ENCODE measurements at places on chromosomes 16 and 17.

DNA sequence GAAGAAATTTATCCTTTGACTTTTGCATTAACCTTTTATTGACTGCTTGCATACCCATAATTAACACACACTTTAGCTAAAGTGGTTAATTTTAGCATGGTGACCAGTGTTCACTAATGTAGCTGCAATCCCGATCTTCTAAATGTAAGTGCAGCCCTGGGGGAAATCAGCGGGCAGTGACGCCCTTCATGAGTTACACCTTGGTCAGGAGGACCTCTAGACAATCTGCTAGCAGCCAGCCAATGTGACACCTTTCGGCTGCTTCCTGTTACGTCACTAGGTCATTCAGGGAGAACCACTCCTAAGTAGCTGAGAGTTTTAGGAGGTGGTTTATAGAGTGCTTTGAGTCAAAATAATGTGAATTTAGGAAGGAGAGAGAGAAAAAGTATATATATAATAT is 180.5 kb downstream of the IRX3 start:
- no peak for DNase-seq

DNA sequence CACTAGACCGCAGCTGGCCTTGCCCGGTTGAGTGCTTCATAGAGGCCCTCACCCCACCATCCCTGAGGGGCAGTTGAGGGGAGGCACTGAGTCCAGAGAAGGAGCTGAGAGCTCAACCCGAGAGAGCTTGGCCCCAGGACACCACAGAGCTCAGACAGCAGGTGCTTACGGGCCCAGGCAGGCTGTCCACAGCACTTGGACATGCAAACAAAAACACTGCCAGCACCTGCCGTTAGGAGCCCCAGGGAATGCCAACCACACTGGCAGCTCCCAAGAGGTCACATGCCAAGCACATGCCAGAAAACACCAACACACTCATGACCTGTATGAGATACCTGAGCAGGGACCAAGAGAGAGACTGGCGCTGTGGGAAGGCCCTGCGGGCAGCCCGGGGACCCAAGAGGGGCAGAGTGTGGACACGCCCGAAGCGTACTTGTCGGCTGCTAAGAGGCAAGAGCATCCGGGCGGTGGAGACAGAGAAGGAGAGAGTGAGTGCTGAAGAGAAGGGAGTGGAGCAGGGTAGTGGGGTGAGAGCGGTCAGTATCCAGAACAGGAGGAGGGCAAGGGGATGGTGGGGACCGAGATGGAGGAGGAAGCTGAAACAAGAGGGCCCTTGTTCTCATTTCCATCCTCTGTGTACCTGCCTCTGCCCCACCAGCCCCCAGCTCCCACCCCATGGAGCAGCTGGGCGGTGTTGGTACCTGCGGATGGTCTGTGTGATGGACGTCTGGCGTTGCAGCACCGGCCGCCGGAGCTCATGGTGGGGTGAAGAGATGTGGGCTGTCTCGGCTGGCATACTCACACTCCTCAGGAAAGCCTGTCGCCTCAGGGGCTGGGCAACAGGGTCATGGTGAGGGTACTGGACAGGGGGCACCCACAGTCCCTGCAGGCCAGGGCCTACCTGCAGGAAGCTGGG is 8.2 kb downstream of the RHBDF1 start:
- no peak for DNase-seq

DNA sequence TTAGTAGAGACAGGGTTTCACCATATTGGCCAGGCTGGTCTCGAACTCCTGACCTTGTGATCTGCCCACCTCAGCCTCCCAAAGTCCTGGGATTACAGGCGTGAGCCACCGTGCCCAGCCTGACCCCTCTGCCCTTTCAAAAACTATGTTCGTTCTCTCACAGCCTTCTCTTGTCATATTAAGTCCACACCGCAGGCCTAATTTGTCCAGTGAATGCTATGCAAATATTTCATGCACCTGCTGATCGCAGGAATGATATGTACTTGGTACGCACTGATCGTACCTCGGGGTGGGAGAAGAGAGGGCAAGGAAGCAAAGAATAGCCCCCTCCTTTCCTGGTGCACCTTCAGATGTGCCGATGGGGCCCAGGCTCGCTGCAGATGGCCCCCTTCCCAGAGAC is 3.0 kb upstream of the BIRC5 start:
- no peak for DNase-seq

- no peak for DNase-seq
Observed at GRCh38 chr16:17371299-17371698, 99.5 kb downstream of the XYLT1 start.

DNA sequence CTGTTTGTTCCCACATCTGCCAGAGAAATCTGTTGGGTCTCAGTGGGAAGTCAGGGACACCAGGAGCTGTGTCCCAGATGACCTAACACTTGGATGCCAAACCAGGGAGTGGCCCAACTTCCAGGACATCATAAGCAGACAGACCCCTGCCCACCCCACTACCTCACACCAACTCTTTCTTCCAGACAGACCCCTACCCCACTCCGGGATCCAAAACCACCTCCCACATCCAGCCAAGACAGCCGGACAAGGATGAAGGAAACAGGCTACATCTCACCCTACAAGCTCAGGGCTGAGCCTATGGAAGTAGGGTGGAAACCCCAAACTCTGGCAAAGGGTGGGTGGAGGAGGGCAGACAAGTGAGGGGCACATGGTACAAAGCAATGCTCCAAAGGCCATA is 3.6 kb downstream of the HDAC5 start:
- no peak for DNase-seq

- no peak for DNase-seq
Observed at GRCh38 chr17:42409523-42410318, 13.3 kb downstream of the CAVIN1 start.

DNA sequence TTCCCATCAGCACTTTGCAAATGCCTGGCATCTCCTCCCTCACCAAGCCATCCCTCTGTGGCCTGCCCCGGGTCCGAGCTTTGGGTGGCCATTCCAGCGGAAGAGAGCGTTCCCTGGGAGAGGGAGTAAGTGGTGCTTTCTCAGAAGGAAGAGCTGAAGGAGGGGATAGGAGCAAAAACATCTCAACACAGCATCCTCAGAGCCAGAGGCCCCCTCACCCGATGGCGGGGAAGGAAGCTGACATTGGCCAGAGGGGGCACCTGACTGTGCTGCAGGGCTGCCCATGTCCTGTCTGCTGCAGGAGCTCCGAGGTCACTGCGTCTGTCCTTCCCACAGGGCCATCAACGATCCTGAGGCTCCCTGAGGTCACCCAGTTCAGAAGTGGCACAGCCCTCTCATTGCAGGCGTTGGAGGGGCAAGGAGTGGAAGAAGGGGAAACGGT is 427 bp upstream of the TLCD3B start:
- DNase-seq = no peak

- DNase-seq = no peak
Observed at GRCh38 chr17:49699966-49700575, 7.7 kb downstream of the SLC35B1 start.

GRCh38 chr17:36525888-36526287 is 8.8 kb downstream of the MYO19 start:
- DNase-seq = no peak

- DNase-seq = no peak
Observed at GRCh38 chr16:57213462-57213861, 27.3 kb downstream of the RSPRY1 start.

DNA sequence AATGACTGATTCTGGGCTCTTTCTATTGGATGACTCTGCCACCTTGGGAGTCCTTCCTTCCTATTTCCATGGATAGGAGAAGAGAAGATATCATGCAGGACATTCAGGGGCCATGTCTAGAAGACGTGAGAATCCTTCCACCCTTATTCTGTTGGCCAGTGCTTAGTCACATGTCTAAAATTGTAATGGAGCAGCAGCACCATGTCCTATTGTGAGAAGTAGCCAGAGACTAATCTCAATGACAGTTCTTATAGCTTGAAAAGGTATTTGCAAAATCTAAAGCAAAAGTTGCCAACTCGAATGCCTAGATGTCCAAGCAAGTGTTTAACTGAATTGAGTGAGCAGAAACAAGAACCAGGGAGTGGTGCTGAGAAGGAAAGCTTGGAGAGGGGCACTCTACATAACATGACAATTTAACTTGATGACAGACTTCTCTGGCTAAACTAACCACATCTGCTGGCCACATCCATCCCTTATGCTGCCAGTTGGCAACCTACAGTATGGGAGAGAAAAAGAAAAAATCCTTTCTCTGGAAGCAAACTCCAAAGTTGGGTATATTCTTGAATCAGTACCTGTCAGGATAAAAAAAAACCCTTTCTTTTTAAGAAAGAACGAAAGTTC is 225.7 kb downstream of the CDH13 start:
- no peak for DNase-seq

DNA sequence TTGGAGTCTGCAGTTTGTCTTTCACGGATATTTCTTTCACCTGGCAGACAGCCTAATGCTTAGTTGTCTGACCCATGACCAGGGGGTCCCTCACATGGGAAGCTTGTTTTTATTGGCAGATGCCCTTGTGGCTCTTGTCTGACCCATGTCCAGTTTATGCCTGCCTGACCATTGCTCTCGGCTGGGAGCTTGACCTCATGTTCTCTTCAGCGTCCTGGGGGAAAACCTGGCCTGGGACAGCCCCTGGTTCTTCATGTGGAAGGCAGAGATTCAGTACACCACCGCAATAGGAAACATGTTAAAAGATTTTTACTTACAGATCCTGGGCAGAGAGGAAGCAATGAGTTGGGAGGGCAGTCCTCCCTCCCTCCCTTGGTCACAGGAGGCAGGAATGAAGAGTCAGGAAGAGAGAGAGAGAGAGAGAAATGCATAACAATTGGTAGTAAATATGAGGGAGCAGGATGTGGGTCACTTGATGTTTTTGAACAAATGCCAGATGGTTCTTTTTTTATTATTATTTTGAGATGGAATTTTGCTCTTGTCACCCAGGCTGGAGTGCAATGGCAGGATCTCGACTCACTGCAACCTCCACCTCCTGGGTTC is 302.7 kb upstream of the MYOCD start:
- no peak for DNase-seq

DNA sequence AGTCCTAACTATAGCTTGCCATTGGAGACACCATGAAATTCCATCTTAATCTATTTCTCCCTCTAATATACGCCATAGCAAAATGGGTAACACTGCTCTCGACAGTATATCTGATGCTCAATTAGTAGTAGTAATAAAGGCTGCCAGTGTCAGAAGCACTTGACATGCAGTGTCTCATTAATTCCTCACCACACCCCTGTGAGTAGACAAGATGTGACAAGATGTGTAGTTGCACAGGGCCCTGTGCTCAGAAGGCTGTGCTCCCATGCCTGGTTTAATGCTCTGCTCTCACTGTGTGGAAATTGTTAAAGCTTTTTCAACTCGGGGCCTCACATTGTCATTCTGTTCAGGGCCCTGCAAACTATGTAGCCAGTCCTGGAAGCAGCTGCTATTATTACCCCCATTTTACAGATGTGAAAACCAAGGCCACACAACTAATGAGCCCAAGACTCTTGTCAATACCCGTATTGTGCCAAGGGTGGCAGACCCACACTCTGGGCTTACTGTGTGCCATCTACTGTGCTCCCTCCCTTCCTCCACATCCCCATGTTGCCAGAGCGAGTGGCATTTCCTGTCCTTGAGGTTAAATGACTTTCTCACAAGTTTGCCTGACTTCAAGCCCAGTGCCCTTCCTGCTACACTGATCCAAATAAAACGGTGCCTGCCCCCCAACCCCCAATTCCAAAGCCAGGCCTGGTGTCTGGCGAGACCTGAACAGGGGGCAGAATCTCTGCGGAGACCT is 287.3 kb upstream of the CCL2 start:
- no peak for DNase-seq

GRCh38 chr17:56505154-56505756 is 88.2 kb upstream of the NOG start:
- no peak for DNase-seq

DNA sequence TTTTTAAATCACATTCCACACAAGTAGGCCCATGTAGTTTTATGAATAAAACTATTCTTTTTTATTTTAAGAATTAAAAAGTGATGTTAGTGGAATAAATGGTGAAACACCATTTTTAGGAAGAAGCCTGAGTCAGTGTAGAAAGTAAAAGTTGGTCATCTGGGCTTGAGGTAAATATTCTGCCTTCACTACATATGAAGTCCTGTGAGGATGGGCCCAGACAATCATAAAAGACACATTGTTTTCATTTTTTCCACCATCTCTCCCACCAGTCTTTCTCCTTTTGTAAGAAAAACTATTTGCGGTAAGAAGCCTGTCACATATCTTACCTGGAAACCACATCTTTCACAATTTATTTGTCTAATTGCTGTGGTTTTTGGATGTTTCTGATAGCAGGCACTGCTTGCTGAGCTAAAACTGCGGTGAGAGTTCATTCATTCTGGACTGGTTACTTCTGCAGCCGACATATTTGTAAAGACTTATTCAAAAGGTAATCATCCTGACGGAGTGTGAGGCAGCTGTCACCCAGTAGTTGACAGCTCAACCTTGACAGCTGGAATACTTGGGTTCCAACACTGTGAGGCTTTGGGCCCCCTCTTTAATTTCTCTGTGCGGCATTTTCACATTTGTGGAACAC is 10.6 kb upstream of the RFFL start:
- DNase-seq = no peak

DNA sequence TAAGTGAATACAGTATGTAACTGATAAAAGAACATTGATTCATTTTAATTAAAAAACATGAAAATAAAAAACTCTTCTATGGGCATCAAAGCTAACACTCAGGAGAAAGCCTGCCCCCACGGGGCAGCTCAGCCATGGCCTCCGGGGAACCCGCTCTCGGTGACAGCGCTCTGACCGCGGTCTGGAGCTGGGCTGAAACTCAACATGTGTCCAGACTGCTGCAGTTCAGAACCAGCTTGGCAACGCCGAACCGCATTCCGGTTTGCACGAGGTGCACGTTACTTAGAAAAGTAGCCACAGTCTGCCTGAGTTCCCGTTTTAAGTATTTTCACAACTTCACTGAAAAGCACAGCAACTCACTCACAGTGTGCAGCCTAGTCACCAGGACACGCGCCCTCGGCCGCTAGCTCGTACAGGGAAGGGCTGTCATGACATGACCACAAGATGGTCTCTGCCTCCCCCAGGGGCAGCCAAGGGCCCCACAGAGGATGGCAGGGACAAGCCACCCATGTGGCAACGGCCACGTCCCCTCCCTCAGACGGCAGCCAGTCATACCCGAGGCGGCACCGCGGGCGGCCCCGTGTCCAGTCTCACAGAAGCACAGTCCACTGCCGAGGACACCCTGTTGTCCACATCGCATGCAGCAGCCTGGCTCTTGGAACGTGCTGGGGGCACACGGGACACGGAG is 77.1 kb upstream of the METRNL start:
- no peak for DNase-seq

GRCh38 chr16:75000481-75001081 is 1.8 kb downstream of the ZNRF1 start:
- DNase-seq = no peak

GRCh38 chr17:62692721-62693431 is 65.4 kb downstream of the MRC2 start:
- no peak for DNase-seq

DNA sequence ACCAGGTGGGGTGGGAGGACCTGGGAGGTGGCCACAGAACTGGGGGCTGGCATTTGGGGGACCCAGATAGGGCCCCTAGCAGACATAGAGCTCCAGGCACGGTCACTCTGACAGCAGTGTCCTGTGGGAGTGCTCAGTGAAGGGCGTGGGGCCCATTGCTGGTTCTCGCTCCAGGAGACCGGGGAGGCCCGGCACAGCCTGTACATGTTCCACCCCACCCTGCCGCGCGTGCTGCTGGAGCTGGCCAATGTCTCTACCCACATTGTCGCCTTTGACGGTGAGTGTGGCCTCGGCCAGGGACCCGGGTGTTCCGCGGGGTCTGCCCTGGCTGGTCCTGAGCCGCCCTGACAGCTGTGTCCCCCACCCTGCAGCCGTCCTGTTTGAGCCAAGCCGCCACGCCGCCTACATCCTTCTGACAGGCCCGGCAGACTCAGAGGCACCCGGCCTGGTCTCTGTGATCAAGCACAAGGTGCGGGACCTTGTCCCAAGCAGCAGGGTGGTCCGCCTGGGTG is 11.2 kb downstream of the RGS11 start:
- DNase-seq = no peak

GRCh38 chr16:86975445-86975844 is 341.7 kb downstream of the C16orf95 start:
- DNase-seq = no peak

Measured in cortex of kidney (tissue), 1 donor.